Iris pigment epithelial cell (primary cell): ENCODE measurements at places on chromosomes 7 and 10.

GRCh38 chr10:24446739-24447138, 237.8 kb downstream of the KIAA1217 start:
- peak; percentile 99 for DNase-seq

DNA sequence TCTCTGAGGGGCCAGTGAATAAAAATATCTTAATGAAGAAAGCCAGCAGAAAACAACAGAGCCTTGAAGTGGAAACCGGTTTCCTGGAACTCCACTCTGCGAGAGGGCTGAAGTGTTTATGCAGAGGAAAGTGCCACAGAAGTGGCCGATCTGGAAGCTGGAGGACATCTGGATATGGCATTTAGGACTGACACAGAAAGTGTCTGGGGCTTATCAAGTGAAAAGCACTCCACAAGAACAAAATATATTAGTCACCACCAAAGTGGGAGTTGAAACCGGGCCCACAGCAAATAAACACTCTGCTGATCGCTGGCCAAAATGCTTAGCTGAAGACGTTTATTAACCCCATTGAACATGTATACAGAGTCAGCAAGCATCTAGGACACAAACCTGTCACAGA, 7.8 kb downstream of the NOD1 start:
- peak; percentile 93 for DNase-seq

DNA sequence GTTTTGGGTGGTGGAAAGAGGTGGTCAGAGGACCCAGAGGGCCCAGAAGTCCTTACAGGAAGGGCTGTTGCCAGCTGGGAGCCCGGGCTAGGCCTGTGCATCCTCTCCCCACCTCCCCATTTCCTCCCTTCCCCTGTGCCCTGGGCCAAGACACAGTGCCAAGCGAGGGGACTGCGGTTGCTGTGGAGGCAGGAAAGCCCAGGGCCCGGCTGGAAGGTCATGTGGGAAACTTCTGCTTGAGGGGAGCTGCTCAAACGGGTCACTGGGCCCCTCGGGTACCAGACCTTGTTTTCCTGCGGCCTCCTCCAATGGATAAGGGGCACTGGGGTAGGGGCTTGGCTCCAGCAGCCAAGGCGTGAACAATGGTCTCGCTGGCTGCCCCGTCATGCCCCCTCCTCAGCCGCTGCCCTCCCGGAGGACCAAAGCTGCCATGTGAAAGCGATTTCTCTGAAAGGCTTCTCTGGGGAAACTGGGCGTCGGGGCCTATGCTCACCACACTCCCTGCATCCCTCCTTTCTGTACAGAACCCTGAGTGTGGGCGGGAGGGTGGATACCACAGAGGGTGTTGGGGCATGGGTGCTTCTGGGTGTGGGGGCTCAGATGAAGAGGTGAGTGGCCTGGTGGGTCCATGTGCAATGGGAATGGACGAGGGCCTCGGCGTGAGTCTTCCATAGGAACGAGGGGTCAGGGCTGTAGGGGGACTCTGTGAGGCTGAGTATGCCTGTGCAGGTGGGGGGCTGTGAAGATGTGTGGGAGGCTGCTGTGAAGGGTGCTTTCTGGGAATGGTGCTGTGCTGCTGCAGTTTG, 135.3 kb downstream of the PTPN20 start:
- DNase-seq, result no peak

DNA sequence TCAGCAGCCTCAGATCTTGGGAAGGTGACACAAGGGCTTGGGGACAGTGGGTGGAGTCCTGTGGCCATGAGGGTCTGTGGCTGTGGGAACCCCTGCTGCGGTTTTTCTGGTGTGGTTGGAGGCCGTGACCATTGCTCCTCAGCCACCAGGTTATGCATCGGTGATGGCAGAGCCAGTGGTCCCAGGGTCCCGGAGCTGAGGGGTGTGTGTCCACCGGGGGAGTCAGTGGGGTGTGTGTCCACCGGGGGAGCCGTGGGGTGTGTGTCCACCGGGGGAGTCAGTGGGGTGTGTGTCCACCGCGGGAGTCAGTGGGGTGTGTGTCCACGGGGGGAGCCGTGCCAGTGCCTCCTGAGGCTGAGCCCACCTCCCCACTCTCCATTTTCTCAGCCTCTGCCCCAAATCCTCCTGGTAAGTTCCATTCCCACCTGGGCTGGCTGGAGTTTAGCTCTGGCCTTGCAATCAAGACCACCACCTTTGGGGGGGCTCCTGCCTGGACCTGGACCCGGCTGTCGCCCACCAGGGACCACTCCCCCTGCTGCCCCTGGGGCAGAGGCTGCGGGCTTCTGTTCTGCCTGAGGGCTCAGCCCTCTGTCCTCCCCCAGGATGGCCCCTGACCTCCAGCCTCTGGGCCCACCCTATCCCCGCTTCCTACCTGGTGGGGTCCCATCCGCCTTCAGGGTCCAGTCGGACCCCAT, 143.5 kb downstream of the ELFN1 start:
- no peak for DNase-seq

GRCh38 chr10:62305813-62306212, 37.2 kb upstream of the RTKN2 start:
- peak; percentile 37 for DNase-seq

- DNase-seq, result peak; percentile 62
Measured at GRCh38 chr10:10797513-10797912, 220.2 kb upstream of the CELF2 start.

DNA sequence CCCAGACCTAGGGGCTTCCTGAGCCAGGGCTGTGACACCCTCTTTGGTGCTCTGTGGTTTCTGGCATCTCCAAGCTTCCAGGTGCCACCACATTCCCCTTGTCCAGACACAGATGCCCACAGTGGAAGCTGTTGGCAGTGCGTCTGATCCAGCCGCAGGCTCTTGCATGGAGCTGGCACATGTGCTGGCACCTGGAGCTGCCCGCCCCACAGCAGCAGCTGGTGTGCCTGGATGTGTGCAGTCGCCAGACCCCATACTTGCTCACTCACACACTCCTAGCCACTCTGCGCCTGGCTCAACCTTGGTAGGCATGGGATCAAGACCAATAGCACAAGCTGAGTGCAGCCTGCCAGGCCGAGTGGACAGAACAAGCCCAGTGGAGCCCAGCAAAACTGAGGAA, 106.5 kb downstream of the LYZL1 start:
- DNase-seq, result no peak

DNA sequence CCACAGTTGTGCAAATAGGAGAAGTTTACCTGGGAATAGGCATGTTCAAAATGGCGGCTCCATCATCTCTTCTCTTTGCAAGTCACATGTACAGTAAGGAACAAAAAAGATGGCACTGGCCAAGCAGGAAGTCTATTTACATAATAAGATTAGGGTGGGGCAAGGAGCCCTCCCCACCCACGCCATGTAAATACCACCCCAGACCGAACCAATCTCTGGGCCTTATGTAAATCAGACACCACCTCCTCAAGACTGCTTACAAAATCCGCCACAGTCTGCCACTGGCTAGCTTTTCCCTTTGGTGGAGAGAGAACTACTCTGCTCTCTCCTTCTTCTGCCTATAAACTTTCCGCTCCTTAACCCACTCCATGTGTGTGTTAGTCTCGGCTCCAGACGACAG, 1496.3 kb downstream of the REEP3 start:
- DNase-seq, result no peak

- no peak for DNase-seq
Measured at GRCh38 chr10:129711291-129711690, 244.2 kb downstream of the MGMT start.

DNA sequence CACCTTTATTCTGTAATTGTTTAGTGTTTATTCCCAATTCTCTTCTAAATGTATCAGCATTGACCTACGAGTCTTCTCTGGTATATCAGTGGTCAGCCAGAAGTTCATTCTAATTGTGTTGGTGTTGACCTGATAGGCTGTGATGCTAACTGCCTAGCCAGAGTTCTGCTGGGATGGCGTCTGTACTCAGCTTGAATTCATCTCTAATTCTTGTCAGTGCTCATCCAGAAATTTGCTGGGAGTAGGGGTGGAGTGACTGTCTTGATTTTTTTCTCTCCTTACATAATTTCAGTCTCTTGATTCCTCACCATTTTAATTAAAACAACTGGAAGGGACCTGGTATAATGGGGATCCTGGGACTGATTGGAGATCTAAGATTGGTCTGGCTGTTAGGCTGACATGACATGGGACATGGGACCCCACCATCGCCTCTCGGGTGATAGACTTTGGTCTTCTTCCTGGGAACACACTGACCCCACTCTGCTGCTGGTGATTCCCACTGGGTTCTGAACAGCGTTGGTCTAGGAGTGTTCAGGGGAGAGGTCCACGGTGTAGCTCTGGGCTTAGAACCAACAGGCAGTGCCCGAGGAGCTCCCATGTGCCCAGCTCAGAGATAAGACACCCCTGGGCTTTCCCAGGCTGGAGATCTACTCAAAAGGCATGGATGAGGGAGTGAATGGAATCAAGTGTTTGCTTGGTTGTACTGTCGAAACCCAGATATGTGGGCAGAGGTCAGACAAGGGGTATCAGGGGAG, 3.8 kb downstream of the NEURL1 start:
- DNase-seq, result no peak

DNA sequence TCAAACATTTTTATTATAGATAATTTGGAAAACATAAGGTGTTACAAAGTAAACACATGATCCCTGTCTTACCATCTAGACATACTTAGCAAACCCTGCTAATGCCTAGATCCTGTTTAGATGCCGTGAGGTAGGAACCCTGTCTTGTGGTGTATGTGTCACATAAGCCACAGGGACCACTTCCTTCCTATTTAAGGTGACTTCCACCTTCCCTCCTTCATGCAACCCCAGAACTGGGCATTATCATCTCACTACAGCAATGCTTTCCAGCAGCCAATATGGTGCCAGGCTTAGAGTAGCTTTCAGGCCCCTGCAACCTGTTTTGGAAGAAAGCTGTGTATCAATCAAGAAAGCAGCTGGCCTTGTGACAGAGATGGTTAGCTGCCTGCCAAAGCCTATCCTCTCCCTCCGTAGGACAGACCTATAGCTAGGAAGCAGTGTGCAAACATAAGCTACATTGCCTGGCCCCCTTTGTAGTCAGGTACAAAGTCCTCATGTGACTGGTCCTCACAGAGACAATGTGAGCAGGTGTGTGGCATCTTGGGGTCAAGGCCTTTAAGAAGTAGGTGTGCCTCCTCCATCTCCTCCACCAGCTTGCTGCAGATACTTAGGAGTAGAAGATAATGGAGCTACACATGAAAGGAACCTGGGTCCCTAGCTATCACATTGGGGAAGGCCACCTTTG, 146.8 kb downstream of the SPAG6 start:
- DNase-seq, result no peak

DNA sequence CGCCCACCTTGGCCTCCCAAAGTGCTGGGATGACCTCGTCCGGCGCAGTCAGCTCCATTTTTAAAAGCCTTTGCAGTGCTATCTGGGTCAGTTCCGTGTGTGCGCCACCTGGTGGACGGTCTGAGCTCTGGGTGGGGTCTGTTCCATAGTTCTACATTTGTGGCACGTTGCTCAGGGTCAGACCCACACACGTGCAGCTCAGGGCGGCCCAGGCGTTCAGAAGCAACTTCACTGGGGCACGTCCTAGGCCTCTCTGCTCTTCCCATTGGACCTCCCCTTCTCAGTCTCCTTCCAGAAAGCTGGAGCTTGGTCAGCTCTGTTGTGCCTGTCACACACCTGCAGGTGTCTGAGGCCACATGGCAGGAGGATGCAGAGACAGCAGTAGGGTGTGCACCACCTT, 137.9 kb downstream of the DNAJB6 start:
- peak; percentile 18 for DNase-seq

GRCh38 chr7:23266918-23267317, 20.3 kb downstream of the GPNMB start:
- DNase-seq, result no peak

GRCh38 chr7:84249656-84250055, 55.1 kb upstream of the SEMA3A start:
- DNase-seq, result no peak

DNA sequence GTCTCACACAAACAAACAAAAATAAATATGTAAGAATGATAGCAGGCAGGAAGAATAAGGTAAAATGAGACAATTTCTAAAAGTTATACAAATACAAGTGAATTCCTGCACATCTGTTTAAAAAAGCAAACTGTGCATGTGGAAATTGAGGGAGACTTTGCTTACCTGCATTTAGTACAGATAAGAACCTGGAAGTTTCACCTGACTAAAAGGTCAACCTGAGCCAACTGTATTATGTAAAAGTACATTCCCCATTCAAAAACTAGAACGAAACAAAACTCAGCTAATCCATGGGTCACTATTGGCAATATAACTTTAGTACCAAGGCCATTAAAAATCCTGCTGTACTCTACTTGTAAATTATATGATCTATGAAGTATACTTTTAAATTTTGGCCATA, 127.1 kb downstream of the DOCK4 start:
- no peak for DNase-seq

DNA sequence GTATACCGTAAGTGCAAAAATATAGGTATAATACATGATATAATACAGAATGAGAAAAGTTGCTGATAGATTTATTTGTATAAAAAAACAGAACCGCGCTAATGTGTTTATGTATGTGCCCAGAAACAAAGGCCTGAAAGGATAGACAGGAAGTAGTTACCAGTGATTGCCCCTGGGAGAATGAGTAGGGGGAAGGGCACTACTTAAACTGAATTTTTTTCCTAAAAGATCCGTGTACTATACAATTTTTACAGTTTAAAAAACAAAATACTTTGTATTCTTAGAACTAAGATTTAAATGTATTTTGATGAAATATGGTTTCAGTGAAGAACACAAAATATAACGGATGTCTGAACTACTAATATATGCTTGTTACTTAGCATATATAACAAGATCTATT, 2.9 kb downstream of the IPMK start:
- DNase-seq, result no peak

- no peak for DNase-seq
Measured at GRCh38 chr7:30430276-30430675, 48.3 kb downstream of the NOD1 start.

DNA sequence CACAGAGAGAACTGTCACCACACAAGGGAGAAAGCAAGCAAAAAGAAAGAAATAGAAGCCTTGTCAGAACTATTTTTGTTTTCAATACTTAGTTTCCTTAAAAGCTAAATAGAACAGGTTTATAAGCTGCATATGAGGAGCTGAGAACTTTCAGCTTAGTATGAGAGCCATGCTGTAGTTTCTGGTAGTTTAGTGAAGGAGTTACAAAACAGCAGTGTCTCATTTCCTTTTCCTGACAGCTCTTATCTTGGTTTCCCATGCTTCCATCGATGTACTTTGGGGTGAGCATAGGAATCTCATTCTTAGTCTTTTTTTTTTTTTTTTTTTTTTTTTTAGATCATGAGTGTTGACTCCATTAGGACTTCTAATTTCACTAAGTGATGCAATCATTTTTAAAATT, 8.6 kb upstream of the CHRM2 start:
- peak; percentile 23 for DNase-seq

GRCh38 chr10:32340596-32341180, 6.3 kb downstream of the EPC1 start:
- no peak for DNase-seq

DNA sequence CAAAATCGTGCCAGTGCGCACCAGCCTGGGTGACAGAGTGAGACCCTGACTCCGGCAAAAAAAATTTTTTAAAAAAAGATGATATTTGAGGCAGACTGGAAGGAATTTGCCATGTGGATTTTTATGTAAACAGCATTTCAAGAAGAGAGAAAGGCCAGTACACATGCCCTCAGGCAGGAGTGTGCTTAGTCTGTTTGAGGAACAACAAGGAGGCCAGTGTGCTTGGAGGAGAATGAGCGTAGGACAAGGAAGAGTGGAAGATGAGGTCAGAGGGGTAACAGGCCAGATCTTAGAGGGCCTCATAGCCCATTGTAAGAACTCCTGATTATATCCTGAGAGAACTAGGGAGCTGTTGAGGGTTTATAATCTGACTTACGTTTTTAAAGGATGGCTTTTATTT, 17.2 kb upstream of the STRIP2 start:
- no peak for DNase-seq
